Gastroesophageal sphincter (tissue), 4 donors: ENCODE measurements at places on chromosomes 4 and X. TPM values are rescaled to one million over a fixed set of nuclear protein-coding genes. Genes with fewer than 3 reads are reported as not detected.

Gene ADH1A
- 0.54 TPM for total RNA-seq

DNA sequence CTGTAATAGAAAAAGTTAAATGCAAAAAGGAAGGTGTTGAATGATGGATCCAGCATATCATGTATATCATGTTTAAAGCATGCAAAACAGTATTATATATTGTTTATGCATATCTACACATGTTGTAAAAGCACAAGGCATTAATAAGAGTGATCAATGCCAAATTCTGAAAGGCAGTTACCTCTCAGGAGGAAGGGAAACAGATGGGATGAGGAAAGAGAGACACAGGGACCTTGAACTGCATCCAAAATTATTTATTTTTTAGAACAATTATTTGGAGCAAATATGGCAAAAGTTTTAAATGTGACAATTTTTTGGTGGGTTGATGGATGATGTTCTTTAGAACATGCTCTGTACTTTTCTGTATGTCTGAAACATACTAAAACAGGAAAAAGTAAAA lies 193.4 kb downstream of the CLCN4 start:
- no peak for ATAC-seq
- no peak overlapping the region for H3K4me3 ChIP-seq
- no peaks in the 10 kb centered on the region for H3K36me3 ChIP-seq
- H3K4me1 ChIP-seq: no peaks in the 10 kb centered on the region
- H3K27ac ChIP-seq: no peak overlapping the region
- H3K27me3 ChIP-seq: no peaks in the 10 kb centered on the region

DNA sequence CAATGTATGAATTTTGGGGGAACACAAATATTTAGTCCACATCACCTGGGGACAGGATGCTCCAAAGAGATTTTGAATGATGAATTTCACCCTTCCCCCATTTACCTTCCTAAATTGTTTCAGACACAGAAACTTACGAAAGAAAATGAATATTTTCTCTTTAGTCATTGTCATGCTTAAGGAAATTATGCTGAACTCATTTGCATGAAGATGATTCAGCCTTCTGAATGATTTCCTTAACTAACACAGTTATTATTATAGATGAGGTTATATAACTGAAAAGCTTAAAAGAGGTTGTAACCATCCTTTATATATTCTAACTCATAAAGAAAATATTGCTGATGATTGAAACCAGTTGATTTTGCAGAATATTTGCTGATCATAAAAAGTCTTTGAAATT lies 61.1 kb downstream of the KCNIP4 start:
- no peaks in the 10 kb centered on the region for H3K4me1 ChIP-seq
- no peaks in the 10 kb centered on the region for H3K36me3 ChIP-seq
- no peak for ATAC-seq
- no peak overlapping the region for H3K27ac ChIP-seq
- H3K27me3 ChIP-seq: no peaks in the 10 kb centered on the region

Gene FGA
- total RNA-seq: not detected

GRCh38 chrX:142201113-142201512 lies 4.0 kb downstream of the MAGEC2 start:
- H3K36me3 ChIP-seq: no peaks in the 10 kb centered on the region
- no peak for ATAC-seq
- no peak overlapping the region for H3K27ac ChIP-seq

GRCh38 chrX:39427906-39428305 lies 626.6 kb downstream of the MID1IP1 start:
- H3K27ac ChIP-seq: peak overlapping the region; percentile 67
- no peaks in the 10 kb centered on the region for H3K36me3 ChIP-seq
- H3K4me1 ChIP-seq: no peaks in the 10 kb centered on the region
- no peak for ATAC-seq
- no peaks in the 10 kb centered on the region for H3K27me3 ChIP-seq
